ENCODE measurements at places on chromosomes 13 and 19.

DNA sequence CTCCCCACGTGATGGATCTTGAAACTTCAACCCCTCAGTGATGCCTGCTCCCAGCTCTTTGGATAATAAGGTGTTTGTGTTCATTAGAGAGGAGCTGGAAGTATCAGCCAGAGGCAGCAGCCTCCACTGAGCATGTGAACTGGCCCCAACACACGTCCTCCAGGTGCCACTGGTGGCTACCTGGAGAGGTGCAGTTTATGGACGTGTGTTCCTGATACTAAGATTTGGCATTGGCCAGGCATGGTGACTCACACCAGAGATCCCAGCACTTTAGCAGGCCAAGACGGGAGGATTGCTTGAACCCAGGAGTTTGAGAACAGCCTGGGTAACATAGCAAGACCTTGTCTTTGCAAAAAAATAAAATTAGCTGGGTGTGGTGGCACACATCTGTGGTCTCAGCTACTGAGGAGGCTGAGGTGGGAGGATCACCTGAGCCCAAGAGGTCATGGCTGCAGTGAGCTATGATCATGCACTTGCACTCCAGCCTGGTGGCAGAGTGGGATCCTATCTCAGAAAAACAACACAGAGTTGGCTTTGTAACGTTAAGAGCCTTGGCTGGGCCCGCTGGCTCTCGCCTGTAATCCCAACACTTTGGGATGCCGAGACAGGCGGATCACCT lies 34.4 kb downstream of the SLC25A42 start:
- no peak for DNase-seq

DNA sequence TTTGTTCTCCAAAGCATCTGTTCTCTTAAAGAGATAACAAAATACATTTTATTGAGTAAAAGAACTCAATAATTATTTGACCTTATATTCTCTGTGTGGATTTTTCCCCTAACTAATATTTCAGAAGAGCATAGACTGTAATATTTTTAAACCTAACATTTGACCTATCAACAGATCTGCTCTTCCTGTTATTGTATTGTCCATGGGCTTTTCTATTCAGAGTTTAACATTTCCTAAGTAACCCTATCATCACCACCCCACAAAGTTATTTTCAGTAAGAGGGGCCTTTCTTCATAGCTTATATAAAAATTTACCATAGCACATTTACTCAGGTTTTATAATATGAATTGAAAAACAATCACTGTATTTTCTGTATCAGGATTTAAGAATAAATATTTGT lies 17.5 kb downstream of the POLR1D start:
- DNase-seq, result no peak

DNA sequence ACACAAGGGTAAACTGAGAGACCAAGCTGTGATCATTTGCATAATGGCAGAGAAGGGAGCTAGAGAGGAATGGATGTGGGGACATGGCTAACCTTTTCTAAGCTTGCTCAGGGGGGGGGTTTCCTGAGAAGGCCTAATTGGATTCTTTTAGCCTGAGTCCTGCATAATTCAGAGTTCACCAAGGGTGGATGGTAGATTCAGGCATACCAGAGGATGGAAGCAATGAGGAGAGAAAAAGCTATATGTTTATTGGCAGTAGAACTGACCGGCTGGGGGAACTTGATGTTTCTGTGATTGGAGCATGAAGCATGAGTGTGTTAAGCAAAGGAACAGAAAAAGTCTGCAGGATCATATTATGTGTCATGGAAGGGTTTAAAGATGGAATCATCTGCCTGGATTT lies 65.9 kb upstream of the KLF12 start:
- peak; percentile 48 for DNase-seq

GRCh38 chr19:6674868-6675305 lies 4.9 kb upstream of the TNFSF14 start:
- DNase-seq, result peak; percentile 90

DNA sequence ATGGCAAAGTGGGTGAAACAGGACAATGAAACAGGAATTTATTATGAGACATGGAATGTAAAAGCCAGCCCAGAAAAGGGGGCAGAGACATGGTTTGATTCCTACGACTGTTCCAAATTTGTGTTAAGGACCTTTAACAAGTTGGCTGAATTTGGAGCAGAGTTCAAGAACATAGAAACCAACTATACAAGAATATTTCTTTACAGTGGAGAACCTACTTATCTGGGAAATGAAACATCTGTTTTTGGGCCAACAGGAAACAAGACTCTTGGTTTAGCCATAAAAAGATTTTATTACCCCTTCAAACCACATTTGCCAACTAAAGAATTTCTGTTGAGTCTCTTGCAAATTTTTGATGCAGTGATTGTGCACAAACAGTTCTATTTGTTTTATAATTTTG lies 8.6 kb downstream of the CLN5 start:
- DNase-seq, result peak; percentile 25

DNA sequence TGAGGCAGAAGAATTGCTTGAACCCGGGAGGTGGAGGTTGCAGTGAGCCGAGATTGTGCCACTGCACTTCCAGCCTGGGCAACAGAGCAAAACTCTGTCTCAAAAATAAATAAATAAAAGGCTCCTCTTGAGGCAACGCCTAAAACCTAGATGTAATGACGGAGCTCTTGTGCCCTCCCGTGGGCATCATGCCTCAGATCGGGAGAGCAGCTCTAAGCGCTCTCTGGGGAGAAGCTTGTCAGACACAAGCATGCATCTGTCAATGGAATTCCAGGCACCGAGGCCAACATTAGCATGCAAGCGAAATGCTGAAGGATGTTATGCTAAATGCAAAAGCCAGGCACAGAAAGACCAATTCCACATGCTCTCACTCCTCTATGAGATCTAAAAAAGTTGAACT lies 45.6 kb upstream of the MRI1 start:
- peak; percentile 87 for DNase-seq

GRCh38 chr19:15869109-15869555 lies 28.7 kb downstream of the CYP4F2 start:
- peak; percentile 52 for DNase-seq

DNA sequence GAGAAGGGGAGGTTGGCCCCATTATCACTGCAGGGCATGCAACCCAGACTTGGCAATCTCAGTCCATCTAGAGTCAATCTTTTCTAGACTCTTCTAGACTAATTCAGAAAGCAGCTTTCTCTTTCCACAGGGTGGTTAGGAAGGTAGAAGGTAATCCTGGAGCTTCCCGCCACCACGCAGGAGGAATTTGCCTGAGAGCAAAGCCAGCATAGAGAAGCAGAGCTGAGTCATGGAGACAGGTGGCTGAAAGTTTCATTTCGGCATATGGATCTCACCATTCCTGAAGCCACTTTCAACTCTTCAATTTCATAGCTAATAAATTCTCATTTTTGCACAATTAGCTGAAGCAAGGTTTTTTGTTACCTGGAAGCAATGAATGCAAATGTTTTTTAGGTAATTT lies 29.0 kb upstream of the FFAR2 start:
- DNase-seq, result no peak

DNA sequence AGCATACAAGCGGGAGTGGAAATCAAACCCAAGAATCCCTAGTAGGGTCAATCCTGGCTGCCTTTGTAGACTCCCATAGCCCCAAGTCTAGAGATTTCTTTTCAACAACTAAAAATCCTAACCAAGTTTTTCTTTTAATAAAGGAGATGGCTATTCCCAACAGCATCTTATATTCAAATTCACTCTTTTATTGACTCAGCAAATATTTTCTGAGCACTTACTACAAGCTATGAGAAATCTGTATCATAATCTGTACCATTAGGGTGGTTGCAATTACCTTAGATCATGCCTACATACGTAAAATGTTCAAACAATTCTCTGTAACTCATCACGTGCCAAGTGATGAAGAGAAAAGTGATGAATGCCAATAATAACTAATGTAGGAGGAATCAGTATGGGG lies 54.5 kb downstream of the LNX2 start:
- no peak for DNase-seq

- peak; percentile 78 for DNase-seq
Observed at GRCh38 chr19:5961969-5962945, 15.7 kb downstream of the RANBP3 start.

DNA sequence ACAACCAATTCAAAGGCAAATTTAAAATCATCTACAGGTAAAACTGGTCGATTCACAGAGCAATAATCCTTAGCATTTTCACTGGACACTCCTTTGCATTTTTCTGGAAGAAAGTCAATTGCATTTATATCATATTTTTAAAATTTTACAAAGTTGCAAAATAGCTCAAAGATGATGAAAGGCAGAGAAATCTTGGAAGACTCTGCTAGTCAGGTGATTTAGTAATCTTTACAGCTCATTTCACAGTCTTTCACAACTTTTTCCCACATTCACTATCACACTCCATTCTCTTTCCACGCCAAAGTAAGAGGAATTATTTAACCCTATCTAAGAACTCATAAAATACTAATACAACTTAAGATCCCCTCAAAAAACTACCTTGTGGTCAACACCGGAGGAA lies 1063.8 kb downstream of the EFNB2 start:
- DNase-seq, result no peak

GRCh38 chr19:43727593-43727853 lies 11.6 kb downstream of the IRGC start:
- no peak for DNase-seq

GRCh38 chr19:32875428-32875827 lies 5.9 kb upstream of the SLC7A9 start:
- no peak for DNase-seq

DNA sequence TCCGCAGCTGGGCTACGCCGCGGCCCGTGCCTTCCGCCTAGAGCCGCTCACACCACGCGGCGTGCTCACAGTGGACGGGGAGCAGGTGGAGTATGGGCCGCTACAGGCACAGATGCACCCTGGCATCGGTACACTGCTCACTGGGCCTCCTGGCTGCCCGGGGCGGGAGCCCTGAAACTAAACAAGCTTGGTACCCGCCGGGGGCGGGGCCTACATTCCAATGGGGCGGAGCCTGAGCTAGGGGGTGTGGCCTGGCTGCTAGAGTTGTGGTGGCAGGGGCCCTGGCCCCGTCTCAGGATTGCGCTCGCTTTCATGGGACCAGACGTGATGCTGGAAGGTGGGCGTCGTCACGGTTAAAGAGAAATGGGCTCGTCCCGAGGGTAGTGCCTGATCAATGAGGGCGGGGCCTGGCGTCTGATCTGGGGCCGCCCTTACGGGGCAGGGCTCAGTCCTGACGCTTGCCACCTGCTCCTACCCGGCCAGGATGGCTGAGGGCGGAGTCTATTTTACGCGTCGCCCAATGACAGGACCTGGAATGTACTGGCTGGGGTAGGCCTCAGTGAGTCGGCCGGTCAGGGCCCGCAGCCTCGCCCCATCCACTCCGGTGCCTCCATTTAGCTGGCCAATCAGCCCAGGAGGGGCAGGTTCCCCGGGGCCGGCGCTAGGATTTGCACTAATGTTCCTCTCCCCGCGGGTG lies 7.4 kb downstream of the DBP start:
- DNase-seq, result peak; percentile 41

DNA sequence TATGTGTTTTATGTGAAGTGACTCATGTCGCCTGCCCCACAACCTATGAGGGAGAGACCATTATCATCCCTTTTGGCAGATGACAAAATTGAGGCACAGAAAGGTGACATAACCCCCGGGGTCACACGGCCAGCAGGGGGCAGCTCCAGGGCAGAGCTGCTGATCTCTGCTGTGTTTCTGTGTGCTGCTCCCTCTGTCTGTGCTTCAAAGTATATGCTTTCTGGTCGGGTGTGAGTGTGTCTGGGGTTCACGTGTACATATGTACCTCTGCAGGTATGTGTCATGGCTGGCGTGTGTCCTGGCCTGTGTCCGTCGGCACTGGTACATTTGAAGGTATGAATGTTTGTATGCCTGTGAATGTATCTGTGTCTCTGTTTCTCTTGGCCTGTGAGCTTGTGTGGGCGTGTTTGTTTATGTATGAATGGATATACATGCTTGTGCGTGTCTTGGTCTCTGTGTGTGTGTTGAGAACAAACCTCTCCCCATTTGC lies 7.1 kb downstream of the LIPE start:
- DNase-seq, result peak; percentile 67

DNA sequence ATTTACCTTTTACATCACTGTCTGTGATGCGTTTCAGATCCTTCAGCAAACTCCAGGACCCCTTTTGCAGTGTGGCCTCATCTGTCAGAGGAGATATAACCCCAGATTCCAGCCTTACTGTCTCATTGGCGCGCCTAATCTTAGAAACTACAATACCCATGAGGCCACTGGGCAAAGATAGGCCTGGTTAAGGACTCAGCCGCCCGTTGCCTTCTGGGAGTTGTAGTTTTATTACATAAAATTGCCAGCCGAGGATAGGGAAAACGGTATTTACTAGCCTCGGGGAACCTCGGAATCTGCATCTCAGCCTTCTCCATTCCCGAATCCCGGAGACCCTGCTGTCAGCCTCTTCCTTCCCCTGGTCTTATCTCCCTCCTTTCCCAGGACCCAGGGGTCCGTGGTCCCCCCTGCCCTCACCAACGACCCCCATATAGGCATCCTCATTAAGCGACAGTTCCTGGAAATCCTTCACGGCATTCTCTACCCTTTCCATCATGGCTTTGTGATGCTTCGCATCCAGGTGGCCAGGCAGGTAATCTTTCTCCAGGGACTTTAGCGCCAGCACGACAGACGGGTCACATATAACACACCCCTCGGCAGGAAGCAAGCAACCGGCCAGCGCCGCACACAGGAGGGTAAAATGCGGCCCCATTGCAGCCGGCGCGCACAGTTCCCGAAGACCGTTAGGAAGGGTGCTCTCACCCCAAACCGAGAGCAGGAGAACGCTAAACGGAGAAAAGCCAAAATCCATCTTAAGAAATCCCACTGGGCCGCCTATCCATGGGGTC lies 1.3 kb downstream of the IZUMO1 start:
- DNase-seq, result peak; percentile 90

DNA sequence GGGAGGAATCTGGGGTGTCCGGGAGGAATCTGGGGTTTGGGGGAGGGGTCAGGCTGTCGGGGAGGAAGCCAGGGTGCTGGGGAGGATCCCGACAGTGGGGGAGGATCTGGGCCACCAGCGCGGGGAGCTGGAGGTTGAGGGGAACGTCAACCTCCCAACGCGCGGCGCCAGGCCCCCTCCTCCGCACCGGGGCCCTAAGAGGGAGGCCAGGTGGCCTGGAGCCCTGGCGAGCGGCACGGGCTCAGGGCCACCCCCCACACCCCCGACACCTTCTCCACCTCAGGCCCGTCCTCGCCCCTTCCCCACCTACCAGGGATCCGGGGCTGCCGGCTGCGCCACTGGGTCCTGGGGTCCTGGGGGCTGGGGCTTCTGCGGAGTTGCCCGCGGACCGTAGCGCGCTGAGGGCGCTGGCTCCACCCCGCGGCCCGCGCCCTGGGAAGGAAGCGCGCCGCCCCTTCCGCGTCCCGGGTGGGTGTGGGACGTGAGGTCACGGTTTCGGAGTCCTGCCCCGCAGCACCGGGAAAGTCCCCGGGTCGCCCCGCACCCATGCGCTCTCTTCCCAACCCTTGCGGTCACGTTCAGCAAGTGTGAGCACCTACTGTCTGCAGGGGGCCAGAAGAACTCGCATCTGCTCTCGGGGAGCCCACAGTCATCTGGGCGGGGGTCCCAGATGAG lies at the start of gene TICAM1:
Gene TICAM1 (minus strand): TSS at position 409 of the 675 bp plus-strand sequence. CDS start 13,335 bp downstream, outside the sequence.
- DNase-seq, result peak; percentile 86

- DNase-seq, result no peak
Observed at GRCh38 chr13:21871919-21872318, 201.0 kb downstream of the FGF9 start.

GRCh38 chr19:2166741-2167738 lies 3.3 kb downstream of the DOT1L start:
- DNase-seq, result peak; percentile 92
